ENCODE measurements at places on chromosomes 11 and 22.

DNA sequence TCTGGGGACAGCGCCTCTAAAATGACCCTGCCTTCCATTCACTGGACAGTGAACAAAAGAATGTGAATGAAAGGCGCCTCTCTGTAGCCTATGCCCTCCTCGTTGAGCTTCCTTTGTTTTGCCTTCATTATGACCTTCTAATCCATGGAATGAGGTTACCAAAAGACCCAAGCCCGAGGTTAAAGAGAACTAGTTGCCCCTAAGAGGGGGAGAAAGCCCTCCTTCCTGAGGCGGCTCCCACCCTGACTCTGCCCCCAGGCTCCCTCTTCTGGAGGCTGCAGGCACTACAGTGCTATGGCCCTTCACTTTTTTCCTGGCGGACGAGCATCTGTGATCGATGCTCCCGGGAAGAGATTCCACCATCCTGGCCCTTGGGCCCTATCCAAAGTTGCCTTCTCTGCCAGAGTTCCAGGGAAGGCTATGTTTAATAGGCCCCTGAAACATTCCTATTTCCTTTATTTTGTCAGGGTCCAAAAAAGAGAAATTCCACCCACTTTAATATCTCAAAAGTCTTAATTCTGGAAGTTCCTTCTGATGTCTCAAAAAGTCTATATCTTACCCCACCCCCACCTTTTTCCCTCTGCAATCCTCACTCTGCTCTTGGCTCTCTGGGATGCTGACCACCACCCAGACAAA, 147.3 kb downstream of the FEZ1 start:
- no peak for DNase-seq

DNA sequence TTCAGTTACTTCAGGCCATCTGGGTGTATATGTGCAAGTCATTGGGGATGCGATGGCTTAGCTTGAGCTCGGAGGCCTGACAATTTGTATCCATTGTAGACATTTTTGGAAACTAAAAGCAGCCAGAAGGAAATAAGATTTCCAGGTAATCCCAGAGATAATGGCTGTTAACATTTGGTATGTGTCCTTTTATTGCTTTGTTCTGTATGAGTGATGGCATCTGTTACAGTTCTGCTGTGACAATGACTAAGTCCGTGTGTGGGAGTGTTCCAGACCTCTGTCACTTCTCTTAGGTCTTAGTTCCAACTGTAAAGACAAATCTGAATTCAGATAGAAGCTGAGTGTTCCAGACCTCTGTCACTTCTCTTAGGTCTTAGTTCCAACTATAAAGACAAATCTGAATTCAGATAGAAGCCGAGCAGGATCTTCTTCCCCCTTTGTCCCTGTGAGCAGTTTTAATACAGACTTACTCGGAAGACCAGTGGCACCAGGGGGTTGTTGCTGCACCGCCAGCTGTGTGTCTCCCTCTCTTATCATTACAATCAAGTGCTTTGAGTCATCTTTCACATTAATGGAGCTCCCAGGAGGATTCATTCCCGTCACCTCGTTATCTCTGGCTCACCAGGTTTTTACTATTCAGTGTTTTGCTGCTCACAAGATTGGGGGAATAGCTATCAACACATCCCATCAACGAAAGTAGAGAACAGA, 190.9 kb upstream of the SORL1-AS1 start:
- no peak for DNase-seq

GRCh38 chr11:72668629-72669347, 5.4 kb downstream of the PDE2A start:
- DNase-seq = no peak

GRCh38 chr11:114796954-114797721, 118.8 kb downstream of the NXPE2 start:
- no peak for DNase-seq

DNA sequence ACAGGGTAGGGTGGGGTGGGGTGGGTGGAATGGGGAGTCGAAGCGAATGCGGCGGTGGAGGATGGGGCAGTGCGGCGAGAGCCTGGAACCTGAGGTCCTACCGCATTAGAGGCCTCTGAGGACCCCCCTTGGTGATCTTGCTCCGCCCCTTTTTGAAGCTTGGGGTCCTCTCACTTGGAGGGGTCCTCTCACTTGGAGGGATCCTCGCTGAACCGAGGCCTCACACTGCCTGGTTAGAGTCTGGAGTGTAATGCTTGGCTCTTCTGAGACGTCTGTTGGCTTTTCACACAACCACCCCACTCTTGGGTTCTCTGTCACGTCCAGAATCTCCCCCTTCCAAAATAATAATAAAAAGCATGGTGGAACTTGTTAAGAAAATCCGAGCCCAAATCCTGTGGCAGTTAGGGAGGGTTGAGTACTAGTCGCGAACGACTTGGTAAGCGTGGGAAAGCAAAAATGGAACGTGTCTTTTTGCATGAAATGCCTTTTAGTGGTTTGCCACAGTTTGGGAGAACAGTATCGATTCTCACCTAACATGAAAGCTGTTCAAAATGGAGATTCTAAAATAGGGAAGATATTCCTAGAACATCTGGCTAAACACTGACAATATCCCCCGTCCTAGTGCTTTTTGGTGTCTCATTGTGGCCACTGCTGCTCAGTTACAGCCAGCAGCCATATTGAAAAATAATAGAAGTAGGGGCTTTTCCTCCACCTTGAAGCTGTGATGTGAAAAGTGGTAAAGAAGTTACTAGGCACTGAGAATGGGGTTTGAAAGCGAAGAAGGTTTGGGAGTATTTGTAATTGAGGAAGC, 822 bp downstream of the RBX1 start:
- peak; percentile 5 for DNase-seq

DNA sequence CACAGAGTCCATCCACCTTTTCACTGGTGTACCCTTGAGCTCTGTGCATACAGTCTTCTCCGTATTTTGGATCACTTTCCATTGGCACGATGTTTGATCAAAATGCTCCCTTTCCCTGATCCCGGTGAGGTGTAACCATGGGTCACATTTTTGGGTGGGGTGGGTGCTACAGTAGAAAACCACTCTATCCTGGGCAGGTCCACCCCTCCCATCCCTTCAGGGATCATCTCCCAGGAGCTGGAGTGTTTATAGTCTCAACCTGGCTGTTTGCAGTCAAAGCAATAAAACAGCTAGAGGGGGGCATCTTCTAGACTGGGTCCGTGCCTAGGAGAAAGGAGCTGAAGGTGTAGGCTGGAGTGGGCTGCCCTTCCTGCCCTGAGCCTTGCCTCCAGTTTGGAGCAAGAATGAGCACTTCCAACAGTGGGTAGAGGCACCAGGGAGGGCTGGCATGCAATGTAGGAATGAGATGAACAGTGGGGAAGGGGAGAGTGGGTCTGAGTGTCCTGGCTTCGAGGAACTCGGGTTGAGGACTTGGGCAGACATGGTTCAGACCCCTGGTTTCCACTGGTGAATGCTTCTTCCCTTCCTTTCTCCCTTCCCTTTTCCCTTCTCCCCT, 38.8 kb downstream of the RNF141 start:
- no peak for DNase-seq

DNA sequence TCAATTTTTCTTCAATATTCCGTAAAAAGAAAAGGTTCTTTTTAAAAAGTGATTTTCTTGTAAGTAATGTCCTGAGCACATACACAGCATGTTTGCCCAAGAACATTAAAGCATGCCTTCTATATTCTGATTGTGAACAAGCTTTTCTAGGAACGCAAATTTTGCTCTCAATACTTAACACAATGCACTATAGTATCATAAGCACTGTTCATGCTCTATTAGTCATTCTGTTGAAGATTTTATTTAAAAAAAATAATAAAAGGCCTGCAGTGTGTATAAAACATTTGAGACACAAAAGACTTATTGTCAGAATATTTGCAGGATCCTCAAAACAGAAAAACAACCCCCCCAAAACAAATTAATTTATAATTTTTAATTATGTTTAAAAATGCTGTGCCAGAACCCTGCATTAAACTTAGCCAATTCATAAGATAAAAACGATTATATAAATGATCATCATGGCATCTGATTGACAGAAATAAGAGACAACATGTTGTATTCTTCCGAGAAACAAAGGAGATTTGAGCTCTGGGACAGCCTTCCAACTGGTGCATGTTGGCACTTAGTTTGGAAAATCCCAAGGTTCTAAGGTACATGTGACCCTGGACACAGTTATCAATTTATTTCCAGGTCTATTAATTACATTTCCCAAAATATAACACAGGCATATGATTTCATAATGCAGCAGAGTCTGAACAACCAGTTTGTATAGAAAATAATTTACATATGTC, 13.1 kb downstream of the MTMR2 start:
- no peak for DNase-seq

DNA sequence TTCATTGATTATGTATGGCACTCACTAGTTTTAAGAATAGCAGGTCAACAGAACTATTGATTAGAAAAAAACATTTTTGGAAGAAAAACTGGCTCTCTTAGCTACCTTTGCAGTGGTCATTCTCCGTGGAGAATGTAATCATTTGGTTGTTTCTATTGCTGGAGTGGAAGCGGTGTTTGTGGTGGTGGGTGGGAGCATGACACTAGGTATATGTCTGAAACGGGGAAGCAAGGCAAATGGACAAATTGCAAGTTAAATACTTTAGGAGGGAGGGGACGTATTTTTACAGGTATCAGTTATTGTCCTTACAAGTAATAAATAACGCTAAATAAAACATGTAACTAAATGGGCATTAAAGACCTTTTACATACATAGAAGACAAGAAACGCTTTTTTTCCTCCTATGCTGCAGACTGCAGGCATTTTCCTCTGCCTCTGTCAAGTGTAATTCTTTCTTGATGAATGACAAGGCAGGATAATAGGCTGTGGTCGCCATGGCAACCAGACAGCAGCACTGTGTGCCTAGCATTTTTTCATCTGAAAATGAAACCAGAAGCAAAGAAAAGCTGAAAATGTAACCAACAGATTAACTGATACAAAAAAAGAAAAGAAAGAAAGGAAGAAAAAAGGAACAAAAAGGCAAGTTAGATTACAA, 46.2 kb downstream of the BLID start:
- DNase-seq = no peak

DNA sequence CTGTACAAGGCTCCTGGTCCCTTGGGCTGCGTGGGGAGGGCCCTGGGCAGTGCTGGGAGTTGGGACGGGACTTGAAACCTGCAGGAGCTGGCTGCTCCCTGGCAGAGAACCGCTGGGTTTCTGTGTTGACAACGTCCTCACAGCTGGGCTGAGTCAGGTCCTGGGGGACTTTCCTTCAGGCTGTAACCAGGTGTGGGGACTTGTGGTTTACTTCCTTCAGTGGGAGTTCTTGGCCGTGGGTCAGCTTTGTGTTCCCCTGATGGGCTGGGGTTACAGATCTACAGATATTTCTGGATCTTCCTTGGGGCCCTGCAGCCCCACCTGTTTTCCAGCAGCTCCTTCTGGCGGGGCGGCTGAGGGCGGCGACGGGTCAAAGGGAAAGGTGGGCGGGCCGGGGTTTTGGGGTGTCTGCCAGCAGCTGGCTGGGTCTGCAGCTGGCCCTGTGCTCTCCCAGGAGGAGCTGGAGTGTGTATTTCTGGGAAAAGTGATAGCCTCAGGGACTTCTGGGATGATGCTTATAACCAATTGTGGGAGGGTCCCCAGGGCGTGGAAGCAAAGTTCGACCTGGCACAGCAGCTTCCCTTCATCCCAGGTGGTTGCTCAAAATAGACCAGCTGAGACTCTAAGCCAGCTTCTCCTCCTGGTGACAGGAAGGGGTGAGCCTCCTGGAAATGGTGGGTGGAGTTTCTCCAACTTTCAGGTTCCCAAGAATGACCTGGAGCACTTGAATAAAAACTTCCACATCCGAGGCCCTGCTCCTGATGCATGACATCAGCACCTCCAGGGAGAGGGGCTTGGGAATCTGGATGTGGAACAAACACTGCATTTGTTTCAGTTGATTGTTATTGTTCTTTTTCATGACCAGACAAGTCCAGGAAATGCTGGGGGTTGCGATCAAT, 19.1 kb downstream of the ST14 start:
- DNase-seq = no peak

DNA sequence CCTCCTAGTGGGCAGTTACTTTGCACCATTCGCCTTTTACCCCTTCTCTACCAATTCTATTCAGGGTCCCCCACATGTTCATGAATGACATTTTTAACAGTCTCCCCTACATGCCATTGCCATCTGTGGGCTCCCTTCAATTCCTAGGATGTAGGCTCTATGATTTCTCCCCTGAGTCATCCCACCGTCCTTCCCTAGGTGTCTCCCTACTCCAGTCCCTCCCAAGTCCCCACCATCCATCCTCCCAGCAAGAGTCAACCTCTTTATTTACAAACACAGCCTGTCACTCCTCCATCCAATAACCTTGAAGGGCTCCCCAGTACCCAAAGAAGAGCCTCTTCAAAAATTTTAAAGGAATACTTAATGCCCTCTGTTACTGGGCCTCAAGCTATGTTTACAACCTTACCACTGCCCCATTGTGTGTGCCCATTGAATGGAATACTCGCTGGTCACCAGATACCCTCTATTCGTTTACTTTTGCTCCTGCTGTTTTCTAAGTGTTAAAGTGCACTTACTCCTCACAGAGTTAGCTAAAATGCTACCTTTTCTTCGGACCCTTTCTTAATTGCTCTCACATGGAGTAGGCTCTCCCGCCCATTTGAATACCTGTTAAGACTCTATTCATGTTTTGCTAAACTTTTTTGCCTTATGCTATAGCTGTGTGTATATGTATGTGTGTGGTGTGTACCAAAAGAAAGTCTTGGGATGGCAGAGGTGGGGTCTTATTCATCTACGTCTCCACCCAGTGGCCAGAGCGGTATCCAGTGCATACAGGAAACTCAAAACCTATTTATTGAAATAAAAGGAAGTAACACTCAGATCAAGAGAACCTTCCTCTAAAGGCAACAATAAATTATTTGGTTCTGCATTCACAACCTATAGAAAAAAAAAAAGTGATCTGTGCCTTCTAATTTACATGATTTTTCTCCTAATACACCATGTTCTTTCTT, 235.8 kb upstream of the CCDC90B start:
- DNase-seq = no peak

GRCh38 chr11:14519917-14520746, at the start of gene PSMA1:
PSMA1 (minus strand) TSS chr11:14520386; CDS start chr11:14520299, 87 bp downstream.
- peak; percentile 92 for DNase-seq

- no peak for DNase-seq
Measured at GRCh38 chr11:86183694-86184093, 60.9 kb upstream of the EED start.

- DNase-seq = no peak
Measured at GRCh38 chr11:3044004-3044403, 13.2 kb downstream of the CARS1 start.

DNA sequence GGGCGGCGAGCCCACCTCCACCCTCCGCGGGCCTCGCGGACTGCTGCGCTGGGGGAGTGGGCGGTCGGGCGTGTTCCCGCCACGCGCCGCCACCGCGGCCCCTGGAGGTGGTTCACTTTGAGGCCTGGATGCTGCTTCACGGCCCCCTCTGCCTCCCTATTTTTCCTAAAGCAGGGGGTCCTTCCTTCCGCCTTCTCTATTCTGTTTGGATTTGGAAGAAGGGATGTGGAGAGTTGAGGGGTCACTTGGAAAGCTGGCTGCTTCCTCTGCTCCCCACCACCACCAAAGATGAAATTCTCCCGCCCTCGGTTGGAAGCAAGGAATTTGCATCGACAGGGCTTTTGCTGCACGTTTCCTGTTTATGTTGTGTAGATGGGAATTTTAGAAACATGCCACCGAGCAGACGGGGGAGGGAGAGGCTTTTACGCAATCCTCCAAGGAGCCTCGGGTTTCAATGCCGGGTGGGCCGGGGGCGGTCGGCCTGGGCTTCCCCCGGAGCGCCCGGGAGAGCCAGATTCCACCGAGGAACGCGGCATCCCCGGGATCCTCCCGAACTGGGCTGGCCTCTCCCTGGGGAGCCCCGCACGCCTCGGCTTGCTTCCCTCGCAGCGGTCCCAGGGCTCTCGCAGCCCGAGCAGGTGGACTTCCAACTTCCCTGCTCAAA, 403 bp upstream of the SBF2 start:
- DNase-seq = no peak
